ENCODE measurements at places on chromosomes 13 and 19.

- no peak for DNase-seq
These were observed 423.3 kb downstream of the SPRY2 start for GRCh38 chr13:79917628-79918027.

DNA sequence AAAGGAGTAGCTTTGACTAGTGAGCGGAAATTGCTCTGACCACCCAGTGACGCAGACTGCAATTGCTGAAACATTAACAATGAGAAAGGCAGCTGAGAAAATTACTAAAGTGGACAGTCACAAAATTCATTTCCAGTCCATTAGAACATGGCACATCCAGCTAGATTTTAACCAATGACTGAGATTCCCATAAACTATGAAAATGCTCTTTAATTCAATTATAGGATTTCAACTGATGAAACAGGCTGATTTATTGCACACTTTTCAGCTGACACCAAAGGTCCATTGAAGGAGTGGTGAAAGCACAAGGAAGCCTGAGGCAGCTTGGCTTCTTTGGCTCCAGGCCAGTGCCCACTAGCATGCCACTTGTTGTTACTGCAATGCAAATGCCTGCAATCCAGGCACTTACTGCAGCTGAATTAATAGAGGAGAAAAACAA lies 933.4 kb downstream of the SLITRK6 start:
- no peak for DNase-seq

- DNase-seq = no peak
These were observed 88.4 kb downstream of the SACS start for GRCh38 chr13:23344931-23345595.

GRCh38 chr19:48290771-48291488 lies 21.0 kb downstream of the ZNF114 start:
- no peak for DNase-seq

GRCh38 chr13:78478183-78478582 lies 125.2 kb downstream of the POU4F1 start:
- no peak for DNase-seq

DNA sequence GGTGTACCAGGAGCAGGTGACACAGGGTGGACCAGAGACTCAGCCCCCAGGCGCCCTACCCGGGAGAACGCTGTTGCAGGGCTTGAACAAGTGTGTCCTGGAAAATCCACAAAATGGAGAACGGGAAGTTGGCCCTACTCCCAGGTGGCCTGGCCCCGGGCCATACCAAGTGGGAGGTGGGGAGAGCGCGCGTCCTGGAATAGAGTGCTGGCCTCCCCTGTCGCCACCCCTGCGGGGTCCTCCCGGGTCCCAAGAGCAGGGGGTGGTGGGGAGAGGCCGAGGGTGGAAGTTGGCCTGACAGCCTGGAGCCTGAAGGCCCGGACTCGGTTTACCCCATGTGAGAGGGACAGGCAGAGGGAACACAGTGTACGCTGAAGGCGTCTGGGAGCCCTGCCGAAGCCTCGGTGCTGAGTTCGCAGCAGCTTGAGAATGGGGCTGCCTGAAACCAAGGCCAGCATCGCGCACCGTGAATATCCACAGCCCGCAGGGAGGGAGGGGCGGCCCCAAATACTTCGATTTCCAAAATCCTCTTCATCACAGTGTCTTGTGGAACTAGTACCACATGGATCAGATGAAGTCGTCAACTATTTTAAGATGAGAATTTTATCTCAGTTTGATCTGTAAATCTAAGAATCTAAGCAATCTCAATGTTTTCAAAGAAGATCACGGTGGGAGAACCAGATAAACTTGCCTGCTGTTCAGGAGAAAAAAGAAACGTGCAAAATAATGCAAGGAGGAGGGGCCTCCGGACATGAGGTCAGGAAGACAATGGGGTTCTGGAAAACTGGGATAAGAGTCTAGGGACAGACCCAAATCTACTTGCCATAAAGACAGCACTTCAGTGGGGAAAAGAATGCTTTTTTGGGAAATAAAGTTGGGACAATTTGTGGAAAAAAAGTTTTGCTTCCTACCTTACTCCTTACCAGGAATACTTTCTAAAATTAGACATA lies 10.4 kb upstream of the KLF16 start:
- DNase-seq = no peak

DNA sequence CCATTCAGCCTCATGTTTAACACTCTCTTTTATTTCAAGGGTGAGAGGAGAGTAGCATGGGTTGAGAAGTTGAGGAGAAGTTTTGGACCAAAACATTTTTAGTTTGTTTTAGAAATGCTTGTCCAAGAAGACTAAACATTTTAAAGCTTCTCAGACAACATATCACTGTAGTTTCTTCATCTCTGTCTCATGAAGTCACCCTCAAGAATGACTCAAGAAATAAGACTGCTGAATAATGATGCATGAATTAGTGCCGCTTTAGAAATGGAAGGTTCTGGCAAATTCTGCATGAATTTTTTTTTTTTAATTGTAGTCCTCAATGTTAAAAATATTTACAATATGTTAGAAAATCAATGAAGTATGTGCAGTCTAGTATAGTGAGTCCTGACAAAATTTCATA lies 422.7 kb upstream of the ARGLU1 start:
- DNase-seq = no peak

DNA sequence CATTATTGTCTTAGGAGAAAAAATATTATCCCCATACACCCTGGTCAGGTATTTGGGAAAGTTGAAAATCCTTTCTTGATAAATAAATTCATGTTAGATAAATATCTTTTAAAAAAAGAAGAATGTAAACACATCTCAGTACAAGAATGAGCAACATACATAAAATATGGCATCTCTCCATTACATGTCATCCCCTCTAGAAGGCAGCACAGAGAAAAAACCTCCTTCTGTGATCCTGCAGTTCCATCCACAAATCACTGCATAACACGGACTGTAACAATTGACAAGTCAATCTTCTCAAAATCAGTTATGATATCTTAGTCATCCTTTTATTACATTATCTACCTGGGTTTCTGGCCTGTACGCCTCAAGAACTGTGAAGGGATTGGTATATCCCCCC lies 683.9 kb upstream of the KLHL1 start:
- DNase-seq = no peak

DNA sequence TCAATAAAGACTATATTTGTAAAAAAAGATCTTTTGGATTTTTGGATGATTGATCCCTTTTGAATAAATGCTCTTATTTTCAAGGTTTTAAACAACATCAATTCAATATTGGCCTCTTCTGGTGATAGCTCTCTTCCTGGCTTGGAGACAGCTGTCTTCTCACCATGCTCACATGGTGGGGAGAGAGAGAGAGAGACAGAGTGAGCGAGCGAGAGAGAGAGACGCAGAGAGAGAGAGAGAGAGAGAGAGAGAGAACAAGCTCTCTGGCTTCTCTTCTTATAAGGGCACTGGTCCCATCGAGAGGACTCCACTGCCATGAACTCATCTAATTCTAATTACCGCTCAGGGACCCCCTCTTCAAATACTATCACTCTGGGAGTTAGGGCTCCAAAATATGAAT lies 32.1 kb upstream of the FARP1 start:
- DNase-seq = no peak

GRCh38 chr19:11261431-11261970 lies 823 bp downstream of the DOCK6 start:
- DNase-seq = no peak

GRCh38 chr13:50543782-50544181 lies 299.7 kb downstream of the DLEU7 start:
- DNase-seq = no peak

GRCh38 chr19:57190301-57190700 lies 999 bp upstream of the ZNF264 start:
- DNase-seq = no peak

DNA sequence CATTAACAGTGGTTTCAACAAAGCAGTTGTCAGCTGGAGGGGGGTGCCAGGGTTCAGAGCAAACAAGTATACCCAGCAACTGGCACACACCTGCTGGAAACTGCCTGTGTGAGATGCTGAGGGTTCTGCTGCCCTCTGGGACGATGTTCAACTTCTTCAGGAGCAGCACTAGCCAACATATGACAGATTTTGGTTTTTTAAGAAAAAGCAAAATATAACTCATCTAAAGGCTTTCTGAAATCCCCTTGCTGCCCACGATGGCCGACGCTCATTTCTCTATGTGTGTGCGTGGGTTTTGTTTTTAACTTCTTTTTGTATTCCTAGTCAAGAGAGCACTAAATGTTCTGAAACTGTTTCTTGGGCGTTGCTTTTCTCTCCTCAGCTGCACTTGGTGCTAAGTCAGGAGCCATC lies 79.9 kb downstream of the MRPL57 start:
- DNase-seq = no peak

- no peak for DNase-seq
These were observed 8.6 kb downstream of the LTBP4 start for GRCh38 chr19:40609561-40610395.

GRCh38 chr19:30799865-30800755 lies 427.9 kb downstream of the ZNF536 start:
- no peak for DNase-seq

GRCh38 chr13:88958821-88959220 lies 1287.7 kb downstream of the SLITRK5 start:
- no peak for DNase-seq

- DNase-seq = no peak
These were observed 1.6 kb upstream of the CLPP start for GRCh38 chr19:6359568-6360341.

Data from cortex of kidney (tissue), 1 donor.